ENCODE measurements at places on chromosomes 13 and 19.

DNA sequence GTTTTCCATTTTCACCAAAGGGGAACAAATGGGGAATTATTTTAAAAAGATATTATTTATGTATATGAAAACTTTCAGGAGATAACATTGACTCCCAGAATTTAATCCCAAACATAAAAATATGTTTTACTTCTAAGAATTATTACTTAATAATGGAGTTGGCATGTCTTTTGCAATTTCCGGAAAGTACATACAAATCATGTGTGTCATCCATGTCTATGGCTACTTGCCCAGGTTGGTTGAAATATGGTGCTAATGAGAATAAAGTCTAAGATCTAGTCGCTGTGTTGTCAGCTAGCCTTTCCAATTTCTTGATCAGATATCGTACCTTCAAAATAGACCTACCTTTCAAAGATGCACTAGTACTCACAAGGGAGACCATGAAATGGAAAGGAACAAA is 1003.2 kb upstream of the PCDH20 start:
- DNase-seq, result peak; percentile 24

DNA sequence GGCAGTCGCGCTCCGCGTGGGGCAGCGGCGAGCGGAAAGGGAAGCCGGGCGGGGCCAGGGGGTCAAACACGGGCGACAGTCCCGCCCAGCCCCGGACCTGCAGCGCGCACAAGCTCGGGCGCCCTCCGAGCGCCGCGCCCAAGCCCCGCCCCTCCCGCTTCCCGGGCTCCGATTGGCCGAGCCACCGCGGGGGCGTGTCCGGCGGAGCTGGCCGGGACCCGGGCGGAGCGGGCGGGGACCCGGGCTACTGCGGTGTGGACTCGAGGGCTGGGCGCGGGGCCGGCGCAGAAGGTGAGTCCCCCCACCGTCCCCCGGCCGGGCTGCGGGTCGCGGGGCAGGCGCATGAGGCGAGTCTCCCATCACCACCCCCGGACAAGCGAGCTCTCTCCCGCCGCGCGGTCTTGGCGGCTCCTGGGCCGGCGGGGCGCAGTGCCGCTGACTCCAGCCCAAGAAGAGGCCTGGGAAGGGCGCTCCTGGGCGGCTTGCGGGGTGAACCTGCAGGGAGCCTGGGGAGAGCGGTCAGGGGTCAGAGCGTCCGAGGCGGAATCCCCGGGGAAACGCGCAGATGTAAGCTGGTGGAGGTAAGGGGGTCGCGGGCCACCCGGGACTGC is at the start of gene PLEKHF1:
Gene PLEKHF1 (plus strand): TSS at position 247 of the 611 bp plus-strand sequence. CDS start 8,379 bp downstream, outside the sequence.
- DNase-seq, result no peak

DNA sequence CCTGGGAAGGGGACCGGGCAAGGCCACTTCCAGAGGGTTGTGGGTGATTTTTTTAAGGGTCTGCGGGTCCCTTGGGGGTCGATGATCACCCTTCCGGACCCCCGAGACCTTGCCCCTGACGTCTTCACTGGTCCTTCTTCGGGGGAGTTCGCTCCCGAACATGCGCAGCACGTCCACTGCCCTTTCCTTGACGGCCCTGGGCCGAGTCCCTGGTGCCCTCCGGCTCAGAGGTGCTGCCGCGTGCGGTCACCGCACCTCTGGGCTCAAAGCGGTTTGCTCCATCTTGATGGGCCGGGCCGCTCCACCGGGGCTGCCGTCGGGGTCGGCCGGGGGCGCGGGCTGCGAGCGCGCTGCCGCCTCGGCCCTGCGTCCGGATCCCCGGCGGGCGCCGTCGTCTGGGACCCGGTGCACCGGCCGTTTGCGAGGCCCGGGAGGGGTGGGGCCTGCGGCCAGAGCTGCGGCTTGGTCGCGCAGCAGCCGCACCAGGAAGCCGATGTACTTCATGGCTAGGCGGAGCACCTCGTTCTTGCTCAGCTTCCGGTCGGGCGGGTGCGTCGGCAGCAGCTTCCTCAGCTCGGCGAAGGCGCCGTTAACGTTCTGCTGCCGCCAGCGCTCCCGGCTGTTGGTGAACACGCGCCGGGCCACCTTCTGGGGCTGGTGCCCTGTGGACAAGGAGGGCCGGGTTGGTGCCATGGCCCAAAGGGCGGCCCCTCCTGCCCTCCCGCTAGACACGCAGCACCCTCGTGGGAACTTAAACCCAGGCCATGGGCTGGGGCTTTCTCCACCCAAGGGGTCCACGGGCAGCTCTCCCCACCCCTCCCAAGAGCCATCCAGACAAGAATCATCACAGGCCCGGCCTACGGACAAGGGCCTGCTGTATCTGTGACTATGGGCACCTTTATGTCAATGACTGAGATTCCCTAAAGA is 3.3 kb downstream of the LYL1 start:
- DNase-seq, result no peak

GRCh38 chr19:19459707-19460251 is 54.3 kb downstream of the GATAD2A start:
- DNase-seq, result peak; percentile 4

DNA sequence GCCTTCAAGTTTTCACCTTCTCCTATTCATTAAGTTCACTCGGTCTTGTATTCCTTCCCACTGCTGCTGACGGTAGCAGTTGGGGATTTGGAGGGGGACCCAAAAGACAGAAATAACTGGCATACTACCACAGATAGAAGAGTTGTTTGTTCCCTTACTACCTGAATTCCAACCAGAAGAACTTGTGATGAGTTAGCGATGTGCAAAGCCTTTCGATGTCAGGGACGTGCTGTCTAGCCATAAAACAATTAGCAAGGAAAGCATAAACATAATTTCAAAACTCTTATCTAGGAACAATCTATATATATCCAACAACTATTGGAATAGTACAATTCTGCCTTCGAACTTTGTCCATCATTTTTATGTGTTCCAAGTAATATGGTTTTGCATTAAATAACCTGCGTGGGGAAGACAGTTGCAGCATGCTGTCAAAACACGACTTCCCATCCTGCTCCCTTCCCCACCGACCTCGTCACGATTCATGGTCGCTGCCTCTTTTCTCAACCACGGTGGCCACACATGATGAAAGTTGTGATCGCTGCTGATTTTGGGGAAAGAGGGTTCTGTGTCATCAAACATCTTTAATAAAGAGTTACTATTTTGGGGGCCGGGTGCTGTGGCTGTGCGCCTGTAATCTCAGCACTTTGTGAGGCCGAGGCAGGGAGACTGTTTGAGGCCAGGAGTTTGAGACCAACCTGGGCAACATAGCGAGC is 3.8 kb upstream of the SLC7A9 start:
- no peak for DNase-seq

- DNase-seq, result no peak
These were observed 7.2 kb upstream of the SERTM1 start for GRCh38 chr13:36666477-36667229.

DNA sequence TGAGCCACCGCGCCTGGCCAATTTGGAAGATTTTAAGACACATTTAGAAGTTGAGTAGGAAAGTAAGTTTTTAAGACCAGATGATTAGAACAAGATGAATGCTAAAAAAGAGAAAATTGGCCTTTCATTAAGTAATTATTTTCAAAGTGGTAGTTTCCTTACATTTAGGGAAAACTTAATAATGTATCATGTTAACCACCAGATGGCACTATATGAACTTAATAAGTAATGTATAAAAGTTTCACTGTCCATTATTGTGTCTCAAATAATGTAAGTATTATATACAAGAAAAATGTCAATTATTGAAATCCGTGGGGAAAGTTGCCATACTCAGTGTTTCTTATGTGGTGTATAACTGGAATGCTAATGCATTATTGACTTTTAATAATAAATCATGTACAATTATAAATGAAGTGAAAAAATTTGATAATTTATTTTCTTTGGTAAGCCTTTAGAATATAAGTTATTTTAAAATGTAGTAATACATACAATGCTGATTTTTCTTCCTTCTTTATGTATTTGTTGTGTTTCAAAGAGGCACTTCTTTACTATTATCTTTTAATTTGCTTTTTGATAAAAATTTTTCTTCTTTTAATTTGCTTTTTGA is 29.2 kb downstream of the COG6 start:
- no peak for DNase-seq

DNA sequence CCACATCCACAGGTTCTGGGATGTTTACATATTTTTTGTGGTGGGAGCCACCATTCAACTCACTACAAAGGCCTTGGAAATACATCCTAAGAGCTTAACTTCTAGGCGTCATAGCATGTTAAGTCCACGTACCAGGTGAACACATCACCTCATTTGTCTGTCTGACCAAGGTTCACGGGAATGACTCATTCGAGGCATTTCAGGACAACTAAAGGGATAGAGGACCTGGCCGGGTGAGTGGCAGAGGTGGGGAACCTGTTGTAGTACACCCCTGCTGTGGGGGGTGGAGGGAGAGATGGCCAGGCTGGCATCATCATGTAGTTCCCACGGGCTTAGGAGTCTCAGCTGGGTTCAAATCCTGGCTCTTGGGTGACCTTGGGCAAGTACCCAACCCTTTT is 51.5 kb downstream of the BICRA start:
- DNase-seq, result no peak

- DNase-seq, result no peak
These were observed 28.1 kb downstream of the DHX34 start for GRCh38 chr19:47377208-47377701.

GRCh38 chr19:18418483-18419194 is 559 bp upstream of the SSBP4 start:
- DNase-seq, result no peak

DNA sequence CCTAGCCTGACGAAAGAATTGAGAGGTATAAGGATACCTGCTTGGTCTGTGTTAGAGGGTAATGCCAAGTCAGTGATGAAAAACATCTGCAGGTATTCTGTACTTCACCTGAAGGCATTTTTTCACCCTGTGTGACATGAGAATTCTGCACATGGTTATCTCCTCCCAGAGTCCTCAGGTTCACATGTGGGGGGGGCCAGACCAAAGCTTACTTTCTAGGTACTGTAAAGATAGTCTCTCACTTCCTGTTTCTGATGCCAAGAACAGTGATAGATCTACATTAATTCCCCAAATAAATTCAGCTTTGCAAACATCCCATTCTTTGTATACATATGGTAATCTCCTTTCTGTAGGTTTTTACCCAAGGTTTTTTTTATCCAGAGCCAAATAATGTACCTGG is 53.4 kb downstream of the GPC6 start:
- DNase-seq, result no peak

GRCh38 chr19:55545443-55545842 is at the start of gene SBK3:
TSS of gene SBK3 (minus strand) at chr19:55545543. CDS start at chr19:55545543, 0 bp downstream.
- DNase-seq, result no peak

DNA sequence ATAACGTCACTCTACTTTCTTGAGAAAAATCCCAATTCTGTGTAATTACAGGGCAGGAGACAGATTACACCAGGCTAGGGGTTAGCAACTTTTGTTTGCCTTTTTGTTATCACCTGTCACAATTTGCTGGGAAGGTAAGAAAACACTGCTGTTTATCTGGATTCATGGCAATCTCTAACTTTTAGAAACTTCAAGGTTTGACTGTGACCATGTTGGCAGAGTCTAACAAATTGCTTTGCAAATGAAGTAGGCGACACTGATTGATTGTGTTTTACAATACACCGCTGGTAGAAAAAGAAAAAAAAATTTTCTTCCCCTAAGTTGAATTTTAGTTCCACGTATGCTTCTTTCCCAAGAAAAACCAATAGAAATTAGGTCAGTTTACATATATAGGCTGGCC is 10.4 kb upstream of the PDX1 start:
- DNase-seq, result no peak

Data from HS-27A (cell line).